ENCODE measurements at places on chromosomes 4 and X.

DNA sequence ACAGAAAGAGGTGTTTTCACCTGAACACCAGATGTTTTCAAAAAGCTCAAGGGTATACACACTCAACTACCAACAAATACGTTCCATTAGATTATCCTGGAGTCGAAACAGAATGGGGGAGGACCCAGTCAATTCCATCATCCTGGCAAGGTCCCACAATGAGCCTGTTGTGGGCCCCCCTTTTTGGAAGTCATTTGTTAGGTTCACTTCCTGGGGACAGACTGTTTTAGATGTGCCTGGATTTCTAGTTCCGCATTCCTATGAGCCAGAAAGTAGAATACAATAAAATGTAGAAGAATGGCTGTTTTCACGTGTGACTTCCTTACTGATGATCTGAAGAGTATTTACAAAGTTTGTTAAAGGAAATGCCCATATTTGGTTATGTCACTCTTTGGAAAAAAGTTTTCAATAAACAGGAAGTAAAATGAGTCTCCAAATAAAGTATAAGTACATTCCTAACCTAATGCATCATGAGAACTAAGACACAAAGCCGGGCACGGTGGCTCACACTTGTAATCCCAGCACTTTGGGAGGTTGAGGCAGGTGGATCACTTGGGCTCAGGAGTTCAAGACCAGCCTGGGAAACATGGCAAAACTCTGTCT is 192.5 kb downstream of the MAML3 start:
- no peak for DNase-seq

- no peak for DNase-seq
Measured at GRCh38 chr4:85883180-85883579, 408.2 kb downstream of the ARHGAP24 start.

GRCh38 chr4:70575964-70576363 is 16.1 kb upstream of the AMBN start:
- DNase-seq = no peak

DNA sequence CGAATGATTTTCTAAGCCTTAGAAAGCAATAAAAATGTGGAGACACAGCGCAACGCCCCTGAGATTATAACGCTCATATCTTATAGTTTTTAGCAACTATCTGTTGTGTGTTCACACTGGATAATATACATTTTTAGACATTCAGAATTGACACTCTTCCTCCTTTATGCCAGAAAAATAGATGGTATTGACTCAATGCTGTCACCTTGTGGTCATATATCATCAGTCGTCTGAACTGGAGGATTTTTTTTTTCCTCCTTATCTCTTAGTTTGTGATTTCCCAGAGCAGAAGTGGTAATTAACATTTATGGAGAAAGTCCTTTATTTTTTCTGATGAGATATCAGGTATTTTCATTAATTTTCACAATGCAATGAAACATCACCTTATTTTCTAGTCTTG is 759.6 kb downstream of the RAB28 start:
- DNase-seq = no peak

DNA sequence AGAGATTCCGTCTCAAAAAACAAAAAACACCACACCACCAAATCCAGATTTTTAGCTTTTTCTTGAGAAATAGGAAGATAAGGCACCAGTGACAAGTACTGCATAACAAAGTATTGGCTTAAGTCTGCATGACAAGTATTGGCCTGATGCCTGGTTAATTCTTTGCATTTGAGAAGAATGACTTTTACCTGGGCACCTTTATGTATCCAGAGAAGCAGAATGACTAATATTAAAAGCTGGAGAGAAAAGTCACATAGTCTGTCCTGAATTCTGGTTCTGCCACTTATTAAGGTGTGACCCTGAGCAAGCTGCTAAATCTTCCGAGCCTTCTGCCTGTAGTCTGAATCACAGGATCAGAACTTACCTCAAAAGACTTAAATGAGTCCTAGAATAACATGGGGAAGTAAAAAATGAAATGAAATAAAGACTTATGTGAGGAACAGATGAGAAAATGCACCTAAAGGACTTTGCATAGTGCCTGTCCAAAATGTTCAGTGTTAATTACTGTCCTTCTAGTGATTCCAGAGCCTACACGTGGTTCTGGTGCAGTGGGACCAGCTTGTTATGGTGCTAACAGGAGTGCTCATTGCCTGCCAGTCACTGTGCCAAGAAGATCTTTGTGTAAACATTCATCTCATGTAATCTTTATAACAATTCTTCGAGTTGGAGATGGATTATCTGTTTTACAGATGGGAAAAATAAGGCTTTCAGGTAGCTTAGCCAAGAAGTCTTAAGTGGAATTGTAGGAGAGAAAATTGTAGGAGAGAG is 31.6 kb downstream of the UGDH start:
- no peak for DNase-seq

DNA sequence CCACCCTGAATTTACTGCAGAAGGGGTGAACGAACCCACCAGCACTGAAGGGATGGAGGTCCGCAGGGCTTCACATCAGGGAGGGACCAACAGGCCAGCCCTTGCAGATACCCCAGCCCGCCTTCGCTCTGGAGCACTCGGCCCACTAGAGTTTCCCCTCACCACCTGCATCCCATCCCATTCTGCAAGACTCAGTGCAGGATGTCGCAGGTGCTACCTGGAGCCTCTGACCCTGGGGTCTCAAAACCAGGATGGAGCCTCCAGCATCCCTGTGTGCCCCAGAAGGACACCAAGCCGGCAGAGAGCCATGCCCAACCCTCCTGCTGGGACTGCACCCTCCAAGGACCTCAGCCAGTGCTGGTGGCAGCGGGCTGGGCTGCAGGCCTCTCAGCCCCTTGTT is 57.6 kb upstream of the ADRA2C start:
- DNase-seq = no peak

DNA sequence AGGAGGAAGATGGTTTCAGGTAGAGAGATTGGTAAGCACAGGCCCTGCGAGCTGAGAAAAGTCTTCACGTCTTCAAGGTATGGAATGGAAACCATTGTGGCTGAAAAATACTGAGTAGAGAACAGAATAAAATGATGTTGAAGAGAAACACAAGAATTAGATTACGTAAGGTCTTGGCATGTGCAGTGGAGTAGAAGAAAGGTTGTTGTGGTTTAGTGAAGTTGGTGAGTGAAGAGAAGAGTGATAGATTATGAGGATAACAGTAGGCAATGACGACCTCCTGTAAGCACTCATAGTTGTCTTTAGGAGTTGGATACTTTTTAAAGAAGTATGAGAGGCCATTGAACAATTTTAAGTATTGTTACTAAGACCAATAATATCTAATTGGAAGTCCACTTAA is 642.6 kb downstream of the PCDH7 start:
- no peak for DNase-seq

- no peak for DNase-seq
Measured at GRCh38 chrX:149962010-149962409, 23.7 kb upstream of the EOLA2 start.

DNA sequence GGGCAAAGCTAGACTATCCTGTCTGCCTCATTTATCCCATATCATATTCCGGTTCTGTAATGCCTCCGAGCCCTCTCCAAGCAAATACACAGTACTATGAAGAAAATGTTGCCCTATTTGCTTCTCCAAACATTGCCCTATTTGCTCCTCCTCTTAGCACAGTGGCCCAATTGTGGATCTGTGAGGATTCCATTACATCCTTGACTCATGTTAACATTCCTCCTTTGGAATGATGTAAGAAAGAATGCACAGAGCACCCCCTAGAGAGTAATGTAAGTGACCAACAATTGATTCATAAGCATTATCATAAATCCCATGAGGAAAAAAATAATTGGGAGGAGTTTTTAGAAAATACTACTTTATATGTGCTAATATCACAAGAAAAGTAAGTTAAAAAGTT is 11.3 kb upstream of the BTC start:
- no peak for DNase-seq

DNA sequence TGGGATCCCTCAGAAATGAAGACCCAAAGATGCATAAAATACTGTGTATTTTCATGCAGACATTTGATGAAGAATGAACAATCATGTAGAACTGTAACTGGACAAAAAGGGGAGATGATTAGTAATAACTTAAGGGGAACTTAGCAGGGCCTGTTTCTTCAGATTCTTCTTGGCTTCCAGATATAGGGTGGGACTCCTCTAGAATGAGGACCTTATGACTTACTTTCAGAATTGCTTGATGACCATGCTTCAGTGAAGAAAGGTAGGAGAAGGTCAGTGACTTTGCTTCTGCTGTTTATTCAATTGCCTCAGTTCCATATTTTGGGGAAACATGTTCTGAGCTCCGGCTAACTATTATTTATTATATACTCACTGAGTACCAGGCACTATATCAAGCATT is 580.8 kb downstream of the CENPC start:
- DNase-seq = no peak

DNA sequence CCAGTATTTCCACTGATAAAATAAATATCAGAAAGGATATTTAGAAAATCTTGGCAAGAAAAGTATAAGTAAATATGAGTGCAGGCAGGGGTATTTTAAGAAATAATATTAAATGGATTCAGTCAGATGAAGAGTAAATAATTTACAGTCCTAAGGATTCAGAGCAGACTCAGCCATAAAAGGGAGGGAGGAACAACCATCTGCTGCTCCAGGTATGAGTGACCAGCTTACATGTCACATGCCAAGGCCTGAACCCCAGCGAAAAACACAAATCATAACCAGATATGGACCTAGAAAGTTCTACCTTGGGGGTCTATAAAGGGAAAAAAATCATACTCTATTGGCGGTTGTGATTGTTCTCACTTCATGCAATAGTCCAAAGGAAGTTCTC is 166.8 kb downstream of the COL4A6 start:
- DNase-seq = no peak

DNA sequence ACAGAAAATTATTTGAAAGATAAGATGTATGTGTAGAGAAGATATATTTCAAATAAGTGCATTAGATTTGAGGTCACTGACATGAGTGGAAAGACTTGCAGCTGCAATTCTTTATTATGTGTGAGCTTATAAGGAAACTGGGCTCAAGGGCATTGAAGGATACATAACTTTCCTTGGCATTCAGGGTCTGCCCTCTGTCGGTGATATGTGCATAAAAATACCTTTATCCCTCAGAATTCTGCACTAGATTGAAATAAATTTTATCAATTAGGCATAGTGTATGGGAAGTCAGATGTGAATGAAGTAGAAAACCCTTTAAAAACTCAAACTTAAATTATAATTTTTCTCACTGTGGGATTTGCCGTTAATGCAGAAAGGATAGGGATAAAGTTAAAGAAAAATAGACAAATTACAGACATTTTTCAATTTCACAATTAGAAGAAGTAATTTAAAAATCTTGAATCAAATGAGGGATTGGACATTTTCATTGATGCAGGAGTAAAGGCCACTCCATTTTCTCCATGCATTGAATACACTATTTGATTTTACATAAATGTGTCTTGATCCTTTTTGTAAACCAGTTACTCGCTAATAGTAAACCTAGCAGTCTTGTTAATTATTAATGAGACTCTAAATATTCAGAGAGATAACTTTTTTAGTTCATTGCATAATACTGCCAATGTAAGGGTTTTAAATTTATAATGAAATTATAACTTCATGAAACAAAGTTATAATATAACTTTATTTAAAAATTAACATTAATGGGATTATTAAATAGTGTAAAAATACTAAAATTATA is 21.0 kb upstream of the ETNPPL start:
- DNase-seq = no peak

- no peak for DNase-seq
Measured at GRCh38 chrX:41960142-41960541, 36.8 kb upstream of the CASK start.

GRCh38 chr4:41204400-41204978 is 9.9 kb downstream of the APBB2 start:
- DNase-seq = no peak

DNA sequence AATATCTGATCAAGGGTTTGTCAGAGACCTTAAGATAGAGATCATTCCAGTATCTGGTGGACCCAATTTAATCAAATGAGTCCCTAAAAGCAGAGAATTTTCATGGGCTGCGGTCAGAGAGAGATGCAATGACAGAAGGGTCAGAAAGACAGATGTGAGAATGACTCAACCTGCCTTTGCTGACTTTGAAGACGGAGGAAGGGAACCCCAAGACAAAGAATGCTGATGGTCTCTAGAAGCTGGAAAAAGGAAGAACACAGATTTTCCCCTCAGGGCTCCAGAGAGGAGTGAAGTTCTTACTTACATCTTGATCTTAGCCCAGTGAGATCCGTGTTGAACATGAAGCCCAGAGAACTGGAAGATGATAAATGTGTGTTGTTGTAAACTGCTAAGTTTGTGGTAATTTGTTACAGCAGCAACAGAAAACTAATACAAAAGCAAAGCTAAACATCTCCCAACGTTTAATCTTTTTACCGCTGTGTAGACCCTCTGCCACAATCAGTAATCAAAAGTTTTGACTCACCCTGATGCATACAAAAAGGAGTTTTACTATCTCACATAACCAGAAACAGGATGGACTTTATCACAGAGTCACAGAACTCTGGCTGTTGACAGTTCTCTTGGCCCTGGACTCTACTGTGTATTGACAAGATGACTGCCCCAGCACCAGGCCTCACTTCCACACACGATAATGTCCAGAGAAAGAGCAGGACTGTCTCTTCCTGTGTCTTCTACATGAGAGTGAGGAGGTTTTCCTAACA is 70.2 kb upstream of the MAGEB2 start:
- no peak for DNase-seq

DNA sequence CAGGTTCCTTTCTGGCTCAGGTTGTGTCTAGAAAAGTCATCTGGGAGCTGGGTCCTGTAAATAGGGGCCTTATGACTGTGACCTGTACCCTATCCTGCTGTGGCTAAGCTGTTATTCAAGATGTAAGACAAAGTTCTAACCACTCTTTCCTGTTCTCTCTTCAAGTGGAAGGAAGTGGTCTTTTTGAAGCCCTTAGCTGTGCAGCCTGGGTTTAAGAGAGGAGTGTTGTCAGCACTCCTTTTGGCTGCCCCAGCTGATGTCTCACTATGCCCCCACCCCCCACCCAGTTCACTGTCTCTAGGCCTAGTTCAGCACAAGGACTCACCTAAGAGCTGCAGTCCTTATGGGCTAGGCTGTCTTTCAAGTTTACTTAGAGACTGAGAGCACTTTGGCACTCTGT is 1069.5 kb downstream of the FAM133A start:
- DNase-seq = no peak

DNA sequence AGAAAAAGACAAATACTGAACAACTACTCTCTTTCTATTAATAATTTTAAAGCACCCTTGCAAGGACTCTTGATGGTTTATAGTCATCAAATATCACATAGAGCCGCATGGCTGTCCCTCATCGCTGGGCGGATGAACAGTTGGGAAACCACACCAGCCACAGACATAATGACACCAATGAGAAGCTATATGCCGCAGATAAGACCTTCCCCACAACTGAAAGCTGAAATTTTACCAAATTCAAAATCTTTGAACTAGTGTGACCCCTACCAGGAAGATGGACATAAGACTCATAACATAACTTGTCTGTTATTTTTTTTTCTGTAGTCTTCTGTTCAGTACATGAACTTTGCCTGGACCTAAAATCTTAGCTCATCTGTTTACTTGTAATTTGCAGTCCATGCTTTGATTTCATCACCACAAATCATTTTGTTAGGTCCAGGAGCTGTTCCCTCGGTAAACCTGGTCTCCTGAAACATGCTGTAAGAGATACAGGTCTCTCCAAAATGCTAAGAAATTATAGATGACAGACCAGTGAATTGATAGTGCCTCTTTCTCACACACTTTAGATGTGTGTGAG is 157.3 kb upstream of the RAPGEF2 start:
- no peak for DNase-seq

- DNase-seq = no peak
Measured at GRCh38 chr4:42278709-42279324, 118.5 kb upstream of the SHISA3 start.

All from SK-N-DZ (cell line).